GOT3 (cell line): ENCODE measurements at places on chromosomes 2 and 18.

GRCh38 chr2:38097258-38097987 is 21.5 kb upstream of the CYP1B1 start:
- DNase-seq: no peak

DNA sequence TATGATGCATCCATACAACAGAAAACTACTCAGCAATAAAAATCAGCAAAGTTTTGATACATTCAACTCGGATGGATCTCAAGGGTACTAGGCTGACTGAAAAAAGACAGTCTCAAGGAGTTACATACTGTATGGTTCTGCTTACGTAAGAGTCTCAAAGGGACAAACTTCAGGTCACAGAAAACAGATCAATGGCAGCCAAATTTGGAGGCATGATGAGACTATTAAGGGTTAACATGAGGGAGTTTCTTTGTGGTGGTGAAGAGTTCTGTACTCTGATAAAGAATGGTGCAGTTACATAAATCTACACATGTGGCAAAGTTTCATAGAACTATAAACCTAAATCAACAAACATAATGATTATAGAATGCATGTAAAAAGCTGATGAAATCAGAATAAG is 81.4 kb downstream of the COBLL1 start:
- no peak for DNase-seq

- DNase-seq: no peak
Observed at GRCh38 chr2:97011977-97012569, 25.7 kb upstream of the FAM178B start.

DNA sequence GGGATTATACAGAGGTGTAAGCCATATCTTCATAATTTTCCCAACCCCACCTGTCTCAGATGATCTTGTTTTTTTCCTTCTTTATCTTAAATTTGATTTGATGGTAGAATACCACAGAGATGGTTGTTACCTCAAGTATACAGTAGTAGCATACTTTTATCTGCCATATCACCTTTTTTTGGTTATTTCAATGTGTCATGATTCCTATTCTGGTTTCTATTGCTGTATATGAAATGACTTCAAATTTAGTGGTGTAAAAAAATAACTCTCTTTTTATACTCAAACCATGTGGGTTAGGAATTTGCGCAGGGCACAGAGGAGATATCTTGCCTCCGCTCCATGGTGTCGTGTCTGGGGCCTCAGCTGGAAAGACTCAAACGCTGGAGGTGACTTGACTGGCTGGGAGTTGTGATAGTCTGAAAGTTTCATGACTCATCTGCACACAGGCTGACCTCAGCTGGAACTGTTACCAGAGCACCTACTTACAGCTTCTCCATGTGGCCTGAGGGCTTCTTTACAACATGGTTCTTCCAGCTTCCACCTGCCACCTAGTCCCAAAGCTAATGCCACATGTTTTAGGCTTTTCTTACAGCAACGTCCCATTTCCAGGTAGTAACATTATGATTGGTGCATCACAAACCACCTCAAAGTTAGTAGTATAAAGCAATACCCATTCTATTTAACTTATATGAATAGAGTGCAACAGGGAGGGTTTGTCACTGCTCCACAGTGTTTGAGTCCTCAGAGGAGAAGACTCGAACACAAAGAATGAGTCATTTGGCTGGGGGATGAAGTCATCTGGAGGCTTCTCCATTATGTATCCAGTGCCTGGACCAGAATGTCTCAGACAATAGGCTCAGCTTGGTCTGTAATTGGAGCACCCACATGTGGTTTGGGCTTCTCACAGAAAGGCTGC is 82.3 kb upstream of the XPO1 start:
- DNase-seq: no peak

DNA sequence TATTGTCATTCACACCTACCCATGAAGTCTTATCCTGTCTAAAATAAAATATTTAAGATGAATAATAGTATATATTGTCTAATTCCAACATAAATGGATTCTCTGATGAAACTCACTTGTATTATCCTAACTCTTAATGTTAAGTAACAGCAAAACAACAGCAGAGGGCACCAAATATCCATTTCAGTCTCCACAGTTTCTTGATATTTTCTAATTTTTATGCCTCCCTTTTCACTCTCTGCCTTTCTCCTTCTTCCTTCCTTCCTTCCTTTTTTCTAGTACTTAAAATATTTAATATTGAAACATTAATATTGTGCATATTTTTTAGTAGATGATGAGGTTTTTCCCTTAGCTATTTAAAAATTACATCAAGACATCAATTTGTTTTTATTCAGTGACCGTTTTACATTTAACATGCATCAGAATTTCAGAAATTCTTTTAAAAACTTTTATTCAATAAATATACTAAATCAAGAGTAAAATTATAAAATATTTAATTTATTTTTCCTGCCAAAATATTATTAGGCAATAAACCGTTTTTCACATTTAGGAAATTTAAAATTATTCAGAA is 97.6 kb downstream of the WDR7 start:
- no peak for DNase-seq

- DNase-seq: no peak
Observed at GRCh38 chr2:110866466-110866865, 134.1 kb downstream of the ACOXL start.
